ENCODE measurements at places on chromosomes 3 and 15.
A peak's percentile ranks its signal among the peaks of the same experiment; 100 is the strongest.

DNA sequence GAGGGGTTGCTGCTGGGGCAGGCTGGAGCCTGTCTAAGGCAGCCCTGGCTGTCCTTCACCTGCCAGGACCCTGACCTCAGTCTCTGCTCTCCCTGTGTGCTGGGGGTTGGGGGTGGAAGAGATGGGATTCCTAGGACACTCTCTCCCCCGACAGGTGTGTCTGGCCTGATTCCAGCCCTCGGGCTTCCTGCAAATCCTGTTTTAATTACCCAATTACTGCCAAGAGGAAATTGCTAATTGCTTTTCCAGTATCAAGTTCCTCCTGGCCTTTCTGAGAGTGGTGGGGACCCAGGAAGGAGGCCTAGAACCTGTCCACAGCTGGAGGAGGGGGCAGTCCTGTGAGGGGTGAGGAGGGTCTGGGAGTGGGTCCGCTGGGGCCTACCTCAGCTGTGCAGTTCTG, 15.8 kb downstream of the PLXNA1 start:
- peak; percentile 96 for DNase-seq

GRCh38 chr3:155646128-155646527, 98.7 kb downstream of the PLCH1 start:
- DNase-seq = no peak

- DNase-seq = no peak
Observed at GRCh38 chr3:58059349-58060321, 51.4 kb downstream of the FLNB start.

DNA sequence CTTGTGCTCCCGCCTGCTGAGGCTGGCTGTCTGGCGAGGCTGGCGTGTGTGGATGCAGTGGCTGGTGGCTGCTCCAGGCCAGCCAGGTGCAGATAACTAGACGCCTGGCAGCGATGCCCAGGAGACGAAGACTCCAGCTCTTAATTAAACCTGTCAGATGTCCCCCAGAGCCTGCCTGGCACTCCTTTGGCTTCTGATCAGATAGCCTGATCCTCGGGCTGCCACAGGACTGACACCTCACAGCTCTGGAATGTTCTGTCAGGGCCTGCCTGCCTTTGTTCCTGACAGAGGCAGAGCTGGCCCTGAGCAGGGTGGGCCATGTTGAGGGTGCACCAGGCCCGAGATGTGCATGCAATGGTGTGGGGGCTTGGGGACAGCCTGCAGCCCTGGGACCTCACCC, 36.5 kb downstream of the PLXNA1 start:
- DNase-seq = no peak

DNA sequence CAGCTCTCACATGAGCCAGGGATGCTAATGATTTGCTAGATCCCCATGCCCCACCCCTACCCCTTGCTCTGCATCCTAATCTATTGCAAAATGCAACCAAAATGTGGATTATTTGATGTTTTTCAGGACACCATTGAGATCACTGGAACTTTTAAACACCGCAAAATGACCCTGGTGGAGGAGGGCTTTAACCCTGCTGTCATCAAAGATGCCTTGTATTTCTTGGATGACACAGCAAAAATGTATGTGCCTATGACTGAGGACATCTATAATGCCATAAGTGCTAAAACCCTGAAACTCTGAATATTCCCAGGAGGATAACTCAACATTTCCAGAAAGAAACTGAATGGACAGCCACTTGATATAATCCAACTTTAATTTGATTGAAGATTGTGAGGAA, 29.7 kb downstream of the HDC start:
- no peak for DNase-seq

DNA sequence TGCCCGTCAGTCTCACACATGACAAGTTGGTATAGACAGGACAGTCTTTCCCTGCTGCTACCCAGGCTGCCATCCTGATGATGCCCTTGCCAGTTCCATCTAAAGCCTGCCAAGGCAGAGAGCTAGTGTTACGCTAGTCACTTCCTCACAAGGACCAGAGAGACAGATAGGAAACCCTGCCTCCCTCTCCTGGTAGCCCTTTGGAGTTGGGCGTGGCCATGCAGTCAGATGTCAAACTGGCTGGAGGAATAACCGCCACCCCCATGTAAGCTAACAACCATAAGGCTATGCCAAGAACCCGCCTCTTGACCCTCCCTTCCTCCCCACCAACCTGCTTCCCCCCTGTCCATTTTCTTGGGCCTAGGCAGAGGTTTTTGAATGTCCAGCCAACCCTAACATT, 2.8 kb downstream of the TMEM115 start:
- no peak for DNase-seq

DNA sequence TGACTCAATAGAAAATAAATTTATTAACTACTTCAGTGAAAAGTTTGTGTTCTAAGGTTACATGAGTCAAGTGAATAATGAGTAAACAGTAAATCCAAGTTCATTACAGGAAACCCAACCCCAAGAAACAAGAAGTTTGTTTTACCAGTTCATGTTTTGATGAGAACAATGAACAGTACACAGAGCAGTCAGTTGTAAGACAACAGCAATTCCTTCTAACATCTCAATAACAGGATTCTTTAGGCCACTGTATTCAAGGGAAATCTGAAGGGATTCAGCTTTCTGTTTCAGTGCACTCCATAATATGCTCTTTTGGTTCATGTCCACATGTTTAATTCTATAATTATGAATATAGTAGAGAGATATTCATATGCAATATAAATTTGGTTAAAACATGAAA, 18.4 kb downstream of the ATR start:
- DNase-seq = no peak

GRCh38 chr3:193865339-193865738, 270.6 kb upstream of the HES1 start:
- no peak for DNase-seq

DNA sequence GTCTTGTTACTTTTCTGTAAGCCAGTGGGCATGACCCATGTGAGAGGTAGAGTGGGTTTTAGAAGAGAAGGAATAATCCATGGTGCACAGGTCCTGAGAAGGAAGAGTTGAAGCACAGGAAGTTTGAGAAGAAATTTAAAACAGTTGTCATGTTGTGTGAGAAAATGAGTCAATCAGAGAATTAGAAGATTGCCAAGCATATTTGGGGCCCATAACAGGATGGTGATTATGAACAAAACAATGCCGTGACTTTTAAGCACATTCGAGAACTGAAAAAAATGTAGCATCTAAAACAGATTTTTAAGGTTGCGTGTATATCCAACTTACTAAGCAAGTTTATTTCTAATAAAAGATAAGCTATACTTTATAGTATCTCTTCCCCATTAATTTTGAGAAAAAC, 198.7 kb downstream of the RORA start:
- DNase-seq = no peak

- DNase-seq = peak; percentile 50
Observed at GRCh38 chr3:160661660-160662059, 15.3 kb upstream of the ARL14 start.

GRCh38 chr3:71491154-71491752, 92.3 kb downstream of the FOXP1 start:
- DNase-seq = no peak

GRCh38 chr3:149592758-149593240, 65.0 kb downstream of the WWTR1 start:
- no peak for DNase-seq

GRCh38 chr3:129343643-129344360, 65.1 kb downstream of the HMCES start:
- DNase-seq = no peak

- no peak for DNase-seq
Observed at GRCh38 chr3:123700791-123701722, 116.2 kb upstream of the HACD2 start.

DNA sequence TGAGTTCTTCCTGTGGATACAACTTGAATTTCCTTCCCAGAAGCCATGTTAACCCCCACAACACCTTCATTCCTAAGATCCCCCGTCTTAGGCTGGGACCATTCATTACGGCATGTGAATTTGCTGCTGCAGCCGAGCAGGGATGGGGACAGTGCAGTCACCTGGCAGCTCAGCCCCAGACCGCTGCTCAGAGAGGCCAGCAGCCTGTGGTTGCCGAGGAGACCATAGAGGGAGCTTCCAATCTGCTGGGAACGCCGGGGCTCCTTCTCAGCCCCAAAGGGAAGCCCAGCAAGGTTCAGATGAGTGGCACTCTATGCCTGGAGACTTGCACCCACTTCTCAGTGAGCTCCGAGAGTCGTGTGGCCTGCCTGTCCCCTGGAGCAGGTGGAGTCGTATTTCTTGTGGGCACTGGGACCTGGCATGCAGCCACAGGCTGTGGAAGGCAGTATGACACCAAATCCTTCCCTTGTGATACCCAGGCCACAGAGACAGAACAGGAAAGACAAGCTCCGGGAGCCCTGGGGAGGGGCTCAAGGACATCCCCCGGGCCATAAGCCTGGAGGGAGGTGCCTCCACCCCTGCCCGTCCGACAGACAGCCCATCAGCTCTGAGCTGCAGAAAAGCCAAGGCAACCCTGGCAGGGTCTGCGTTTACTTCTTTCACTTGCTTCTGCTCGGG, 167.3 kb downstream of the FAM43A start:
- DNase-seq = peak; percentile 60

DNA sequence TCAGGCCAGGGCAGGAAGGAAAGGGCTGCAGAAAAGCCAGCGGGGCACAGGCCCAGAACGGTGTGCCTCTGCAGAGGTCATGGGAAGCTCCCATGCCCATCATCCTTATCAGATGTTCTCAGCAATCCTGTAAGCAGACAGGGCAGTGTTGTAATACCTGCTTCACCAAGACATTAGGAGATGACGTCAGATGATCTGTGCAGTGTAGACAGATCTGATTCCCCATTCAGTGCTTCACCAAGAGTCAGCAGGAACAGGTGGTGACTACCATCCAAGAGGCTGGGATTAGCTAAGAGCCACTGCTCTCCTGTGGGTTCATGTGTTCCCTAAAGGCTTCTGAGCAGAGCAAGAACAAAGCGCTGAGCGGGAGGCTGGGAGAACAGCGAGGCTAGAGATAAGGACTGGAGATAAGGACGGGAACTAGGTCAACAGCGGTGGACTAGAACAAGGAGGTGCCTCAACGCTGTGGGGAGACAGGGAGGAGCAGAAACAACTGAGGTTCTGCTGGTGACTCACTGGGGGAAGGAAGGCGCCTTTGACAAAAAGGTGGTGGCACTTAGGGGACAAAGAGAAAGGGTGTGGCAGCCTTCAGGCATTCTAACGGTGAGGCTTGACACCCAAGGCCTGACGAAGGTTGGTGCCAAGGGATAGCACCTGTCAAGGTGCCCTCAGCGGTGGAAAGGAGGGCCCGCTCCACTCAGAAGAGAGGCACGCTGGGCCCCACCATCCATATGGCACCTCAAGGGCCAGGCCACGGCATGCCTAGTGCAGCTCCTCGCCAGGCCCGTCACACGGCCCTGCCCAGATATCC, 28.4 kb downstream of the CCDC12 start:
- no peak for DNase-seq

- no peak for DNase-seq
Observed at GRCh38 chr3:105938101-105938500, 69.3 kb upstream of the CBLB start.

DNA sequence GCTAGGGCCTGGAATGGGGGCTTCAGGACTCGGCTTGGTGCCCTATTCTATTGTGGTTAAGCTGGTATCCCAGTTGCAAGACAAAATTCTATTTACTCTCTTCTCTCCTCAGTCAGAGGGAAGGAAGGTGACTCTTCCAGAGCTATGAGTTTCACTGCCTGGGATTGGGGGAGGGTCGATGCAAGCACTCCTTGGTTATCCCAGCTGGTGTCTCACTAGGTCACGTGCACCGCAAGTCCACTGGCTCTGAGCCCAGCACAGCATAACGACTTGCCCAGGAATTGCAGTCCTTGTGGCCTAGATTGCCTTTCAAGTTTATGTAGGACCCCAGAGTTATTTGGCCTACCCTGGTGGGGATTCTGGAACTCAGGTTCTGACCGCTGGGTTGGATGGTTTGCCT, 958.8 kb downstream of the IGSF11 start:
- no peak for DNase-seq

DNA sequence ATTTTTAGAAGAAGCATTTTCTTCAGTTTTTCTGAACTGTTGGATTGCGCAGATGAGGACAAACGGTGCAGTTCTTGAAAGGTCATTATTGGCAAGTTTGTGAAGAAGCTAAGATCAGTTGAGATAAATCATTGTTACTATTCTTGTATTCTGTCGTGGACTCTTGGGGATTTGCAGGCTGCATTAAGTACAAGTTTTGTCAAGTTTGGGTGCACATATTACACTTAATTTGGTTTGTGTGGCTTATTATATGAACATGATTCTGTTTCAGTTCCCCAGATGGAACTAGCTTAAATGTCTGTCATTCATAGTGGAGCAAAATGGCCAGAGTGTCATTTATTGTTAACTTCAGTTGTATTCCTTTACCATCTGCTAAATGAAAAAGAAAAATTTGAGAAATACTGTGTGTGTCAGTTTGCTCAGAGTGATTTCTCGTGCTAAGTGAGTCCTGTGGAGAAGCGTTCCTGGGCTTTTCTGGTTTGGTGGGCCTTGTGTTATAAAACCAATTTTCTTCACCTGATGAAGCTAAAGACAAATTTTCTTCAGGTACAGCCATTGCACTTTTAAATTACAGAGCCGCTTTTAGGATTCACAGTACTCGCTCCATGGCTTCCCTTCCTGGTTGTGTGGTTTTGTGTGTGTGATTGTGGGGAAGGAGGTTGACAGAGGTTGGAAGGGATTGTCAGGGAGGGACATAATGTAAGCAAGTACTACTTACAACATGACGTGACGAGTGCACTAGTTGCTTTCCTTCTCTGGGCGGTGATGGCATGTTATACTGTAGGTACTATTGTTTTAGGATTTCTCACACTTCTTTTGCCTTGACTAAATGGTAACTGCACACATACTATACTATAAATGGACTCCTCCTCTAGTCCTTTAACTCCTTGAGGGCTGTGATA, 1.7 kb downstream of the AKAP13 start:
- no peak for DNase-seq

DNA sequence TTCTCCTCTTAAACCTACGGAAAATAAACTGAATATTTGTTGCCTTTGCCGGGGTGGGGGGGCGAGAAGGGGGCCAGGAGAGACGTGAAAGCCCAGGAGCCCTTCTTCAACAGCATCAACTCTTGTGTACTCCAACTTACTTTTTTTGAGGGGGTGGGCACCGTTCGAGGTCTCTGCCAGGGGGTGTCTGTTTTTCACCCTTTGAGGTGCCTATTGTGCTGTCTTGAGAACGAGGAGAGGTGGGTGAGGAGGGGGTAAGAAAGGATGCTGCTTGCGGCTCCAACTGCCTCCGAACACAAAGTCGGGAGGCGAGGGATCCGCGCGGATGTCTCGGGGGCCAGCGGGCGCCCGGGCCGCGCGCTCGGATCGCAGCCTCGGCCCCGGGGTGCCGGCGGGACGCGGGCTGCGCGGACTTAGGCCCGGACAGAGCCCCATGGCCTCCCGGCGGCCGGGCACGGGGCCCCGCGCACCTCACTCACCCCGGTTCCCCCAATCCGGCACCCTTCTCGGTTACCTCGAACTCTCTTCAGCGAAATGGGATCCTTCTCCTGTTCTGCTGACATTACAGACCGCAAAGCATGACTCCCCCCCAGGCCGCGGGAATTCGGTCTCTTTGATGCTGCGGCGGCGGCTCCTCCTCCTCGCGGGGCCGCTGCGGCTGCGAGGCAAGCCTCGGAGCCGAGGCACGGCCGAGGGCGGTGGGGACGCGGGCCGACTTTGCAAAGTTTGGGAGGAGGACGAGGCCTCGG, 650 bp downstream of the PYGO1 start:
- peak; percentile 15 for DNase-seq

Data from NCI-H1105 treated with DMSO at 0.1 percent for 48 hours (cell line).